Mucosa of gallbladder (tissue), 1 donor: ENCODE measurements at places on chromosomes 13 and 19.

DNA sequence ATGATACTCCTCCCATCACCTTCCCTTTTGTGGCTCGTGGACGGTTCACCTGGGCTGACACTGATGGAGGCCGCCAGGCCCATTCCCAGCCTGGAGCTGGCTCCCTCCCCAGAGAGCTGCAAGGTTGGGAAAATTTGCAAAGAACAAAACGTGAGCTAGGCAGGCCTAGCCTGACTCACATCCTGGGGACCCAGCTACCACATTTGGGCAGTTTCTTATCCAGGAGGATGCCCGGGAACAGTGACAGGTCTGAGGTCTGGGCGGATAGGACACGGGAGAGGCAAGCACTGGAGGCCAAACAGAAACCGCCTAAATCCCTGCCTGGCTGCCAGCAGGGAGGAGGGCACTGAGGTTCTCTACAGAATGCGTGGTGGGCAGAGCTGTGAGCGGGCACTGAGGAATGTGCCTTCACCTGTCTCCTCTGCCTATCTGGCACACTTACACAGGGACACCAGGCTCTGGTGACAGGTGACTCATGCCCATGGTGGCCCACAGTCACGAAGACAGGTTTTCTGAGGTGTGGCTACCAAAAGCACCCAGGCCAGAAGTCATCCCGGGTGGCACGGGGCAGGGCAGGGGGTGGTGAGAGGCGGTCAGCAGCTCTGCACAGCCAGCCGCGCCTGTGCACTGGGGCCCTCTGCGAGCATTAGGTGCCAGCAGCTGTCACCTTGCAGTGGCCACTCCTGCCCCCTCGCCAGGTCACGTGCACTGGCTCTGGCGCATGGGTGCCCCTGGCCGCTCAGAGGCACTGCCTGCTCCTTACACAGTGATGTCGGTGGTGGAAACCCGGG is 23.2 kb downstream of the SH3GL1 start:
- DNase-seq: peak; percentile 45

GRCh38 chr13:41061914-41062837 is 867 bp downstream of the WBP4 start:
- DNase-seq: no peak

DNA sequence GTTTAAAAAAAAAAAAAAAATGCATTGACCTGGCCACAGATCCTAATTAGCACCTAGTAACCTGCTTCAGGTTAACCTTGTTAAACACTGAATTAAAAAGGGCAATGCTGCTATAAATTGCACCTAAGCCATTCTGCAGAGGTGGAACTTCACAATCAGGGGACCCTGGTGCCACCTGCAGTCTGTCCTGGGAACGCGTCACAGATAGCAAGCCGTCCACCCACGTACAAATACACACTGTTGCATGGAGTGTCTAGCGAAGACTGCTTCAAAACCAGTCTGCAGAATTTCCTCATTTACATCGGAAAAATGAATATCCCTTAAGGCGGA is 169.3 kb downstream of the COL4A1 start:
- peak; percentile 40 for DNase-seq

- DNase-seq: no peak
Observed at GRCh38 chr13:114311908-114312307, 2.4 kb upstream of the CHAMP1 start.

DNA sequence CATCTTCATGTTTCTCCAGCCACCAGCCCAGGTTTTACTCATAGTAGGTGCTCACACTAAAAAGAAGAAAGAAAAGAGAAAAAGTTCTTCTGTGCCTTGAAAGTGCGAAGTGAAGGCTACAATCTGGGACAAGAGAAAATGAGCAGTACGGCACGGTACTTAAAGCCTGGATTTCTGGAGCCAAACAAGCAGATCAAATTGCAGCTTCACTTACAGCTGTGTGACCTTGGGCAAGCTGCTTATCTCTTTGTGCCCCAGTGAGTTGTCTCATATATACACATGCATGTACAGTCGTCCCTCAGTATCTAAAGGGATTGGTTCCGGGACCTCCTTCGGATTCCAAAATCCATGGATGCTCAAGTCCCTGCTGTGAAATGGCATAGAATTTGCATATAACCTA is 41.8 kb downstream of the GSX1 start:
- DNase-seq: no peak

DNA sequence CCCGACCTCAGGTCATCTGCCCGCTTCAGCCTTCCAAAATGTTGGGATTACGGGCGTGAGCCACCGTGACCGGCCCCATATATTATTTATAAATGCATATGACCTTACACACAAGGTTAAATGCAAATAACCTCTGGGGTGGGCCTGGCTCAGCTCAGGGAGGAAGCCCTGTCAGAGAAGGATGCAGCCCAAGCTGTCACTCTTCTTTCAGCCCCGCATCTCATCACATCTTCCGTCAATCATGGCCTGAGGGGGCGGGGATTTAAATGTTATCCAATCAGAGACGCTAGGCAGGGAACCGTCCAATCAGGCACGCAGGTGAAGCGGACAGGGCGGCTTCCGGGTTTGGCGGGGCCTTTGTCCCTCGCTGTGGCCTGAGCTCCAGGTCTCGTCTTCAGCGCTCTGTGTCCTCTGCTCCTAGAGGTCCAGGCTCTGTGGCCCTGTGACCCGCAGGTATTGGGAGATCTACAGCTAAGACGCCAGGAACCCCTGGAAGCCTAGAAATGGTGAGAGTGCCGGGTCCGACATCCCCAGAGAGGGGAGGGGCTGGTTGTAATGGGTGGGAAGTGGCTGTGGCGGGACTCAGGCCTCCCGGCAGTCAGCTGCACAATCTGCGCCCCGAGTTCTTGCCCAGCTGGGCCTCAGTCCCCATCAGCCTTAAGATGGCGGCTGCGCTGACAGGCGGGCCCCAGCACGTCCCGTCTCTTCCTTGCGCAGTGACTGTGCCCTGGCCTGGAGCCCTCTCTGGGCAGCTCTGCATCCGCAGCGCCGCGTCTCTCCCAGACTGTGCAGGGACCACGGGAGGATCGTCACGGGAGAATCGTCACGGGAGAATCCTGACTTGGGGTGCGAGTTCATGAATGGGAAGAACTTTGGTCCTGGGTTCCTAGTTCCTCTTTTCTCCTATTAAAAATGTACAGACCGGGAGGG is at the start of gene ZNF430:
Gene ZNF430, plus strand, starts transcription at position 360 of the 930 bp plus-strand sequence. Its CDS starts 144 bp downstream, at position 504.
- DNase-seq: peak; percentile 96

DNA sequence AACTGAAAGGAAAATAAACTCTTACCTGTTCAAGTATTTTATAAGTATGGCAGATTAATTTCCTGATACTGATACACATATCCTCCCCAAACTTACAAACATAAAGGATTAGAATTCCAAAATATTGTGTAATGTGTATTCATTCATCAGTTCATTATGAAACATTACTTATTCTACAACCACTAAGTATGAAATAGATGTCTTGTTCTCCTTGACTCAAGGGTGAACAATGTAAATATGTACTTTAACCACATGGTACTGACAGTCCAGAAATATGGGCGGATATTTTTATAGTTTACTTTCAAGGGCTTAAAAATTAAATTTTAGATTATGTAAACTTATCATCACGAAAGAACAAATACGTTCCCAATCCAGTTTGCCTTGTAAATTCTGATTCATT is 334.0 kb downstream of the LIG4 start:
- no peak for DNase-seq

DNA sequence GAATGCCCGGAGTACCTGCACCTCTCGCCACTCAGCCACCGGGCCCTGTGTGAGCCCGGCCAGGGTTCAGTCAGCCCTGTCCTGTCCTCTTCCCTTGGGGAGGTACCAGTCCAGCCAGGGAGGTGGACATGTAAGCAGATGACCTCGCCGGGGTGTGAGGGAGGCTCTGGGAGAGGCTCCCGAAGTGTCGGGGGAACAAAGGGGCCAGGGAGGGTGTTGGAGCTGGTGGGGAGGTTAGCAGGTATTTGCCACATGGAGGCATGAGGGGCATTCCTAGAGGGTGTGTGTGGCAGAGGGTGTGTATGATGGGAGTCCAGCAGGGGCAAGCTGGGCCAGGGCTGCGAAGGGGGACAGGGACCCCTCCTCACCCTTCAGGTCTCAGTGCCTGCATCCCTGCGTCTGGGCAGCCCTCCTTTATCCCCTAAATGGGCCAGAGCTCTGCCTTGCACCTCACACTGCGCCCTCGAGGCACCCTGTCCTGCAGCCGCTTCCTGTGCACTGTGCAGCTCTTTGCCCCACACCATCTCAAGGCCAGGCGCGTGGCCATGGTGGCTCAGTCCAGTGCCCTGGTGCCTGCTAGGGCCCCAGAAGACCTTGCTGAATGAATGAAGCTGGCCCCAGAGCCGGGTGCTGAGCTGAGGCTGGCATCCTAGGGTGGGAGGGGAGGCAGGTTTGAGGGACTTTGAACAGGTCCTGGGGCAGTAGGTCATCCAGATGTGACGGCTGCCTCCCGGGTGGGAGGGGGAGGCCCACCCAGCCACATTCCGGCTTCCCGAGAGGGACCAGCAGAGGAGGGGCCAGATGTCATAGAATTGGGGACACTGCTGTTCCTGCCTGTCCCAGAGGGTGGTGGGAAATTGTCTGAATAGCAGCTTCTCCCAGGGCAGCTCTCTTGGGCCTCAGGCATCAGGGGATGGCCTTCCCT is 3.1 kb downstream of the DDA1 start:
- no peak for DNase-seq

- no peak for DNase-seq
Observed at GRCh38 chr19:16649734-16650133, 10.2 kb downstream of the SMIM7 start.

DNA sequence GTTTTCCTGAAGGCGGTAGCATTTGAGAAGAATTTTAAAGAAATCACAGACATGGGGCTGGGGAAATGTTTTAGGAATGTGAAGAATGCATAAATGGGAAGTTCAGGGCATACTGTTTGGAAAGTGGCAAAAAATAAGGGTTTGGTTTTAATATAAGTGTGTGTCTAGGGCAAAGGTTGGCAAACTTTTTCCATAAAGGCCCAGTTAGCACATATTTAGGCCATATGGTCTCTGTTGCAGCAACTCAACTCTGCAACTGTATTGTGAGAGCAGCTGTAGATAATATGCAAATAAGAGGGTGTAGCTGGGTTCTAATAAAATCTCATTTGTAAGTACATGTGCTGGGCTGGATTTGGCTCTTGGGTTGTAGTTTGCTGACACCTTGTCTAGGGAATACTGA is 521.9 kb downstream of the DIAPH3 start:
- DNase-seq: no peak

GRCh38 chr13:30257468-30258099 is 49.8 kb downstream of the KATNAL1 start:
- no peak for DNase-seq

DNA sequence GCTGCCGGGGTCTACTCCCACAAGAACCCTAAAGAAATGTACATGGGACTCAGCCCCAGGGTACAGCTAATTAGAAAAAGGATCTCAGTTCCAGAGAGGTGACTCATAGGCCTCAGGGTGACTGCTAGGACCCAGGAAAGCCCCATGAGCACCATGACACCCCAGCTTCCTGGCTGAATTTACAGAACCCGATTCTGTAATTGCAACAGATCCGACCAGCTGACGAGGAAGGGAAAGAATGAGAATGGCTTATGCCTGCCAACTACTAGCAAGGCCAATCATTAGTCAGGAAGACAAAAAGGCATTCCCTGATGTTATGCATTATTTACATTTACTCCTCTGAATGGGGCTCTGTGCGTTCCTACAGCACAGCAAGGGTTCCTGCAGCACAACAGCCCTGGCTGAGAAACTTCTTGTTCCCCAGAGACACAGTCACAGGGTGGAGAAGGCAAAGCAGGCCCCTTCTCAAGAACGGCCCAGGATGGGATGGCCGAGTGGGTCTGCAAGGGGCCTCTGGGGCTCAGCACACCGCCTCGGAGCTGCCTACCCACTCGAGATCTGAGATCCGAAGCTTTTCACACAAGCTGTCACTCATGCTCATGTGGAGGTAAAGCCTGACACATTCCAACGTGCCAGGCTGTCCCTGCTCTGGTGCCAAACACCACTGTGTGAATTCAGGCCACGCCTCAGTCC is 27.2 kb downstream of the PBX4 start:
- DNase-seq: peak; percentile 65

DNA sequence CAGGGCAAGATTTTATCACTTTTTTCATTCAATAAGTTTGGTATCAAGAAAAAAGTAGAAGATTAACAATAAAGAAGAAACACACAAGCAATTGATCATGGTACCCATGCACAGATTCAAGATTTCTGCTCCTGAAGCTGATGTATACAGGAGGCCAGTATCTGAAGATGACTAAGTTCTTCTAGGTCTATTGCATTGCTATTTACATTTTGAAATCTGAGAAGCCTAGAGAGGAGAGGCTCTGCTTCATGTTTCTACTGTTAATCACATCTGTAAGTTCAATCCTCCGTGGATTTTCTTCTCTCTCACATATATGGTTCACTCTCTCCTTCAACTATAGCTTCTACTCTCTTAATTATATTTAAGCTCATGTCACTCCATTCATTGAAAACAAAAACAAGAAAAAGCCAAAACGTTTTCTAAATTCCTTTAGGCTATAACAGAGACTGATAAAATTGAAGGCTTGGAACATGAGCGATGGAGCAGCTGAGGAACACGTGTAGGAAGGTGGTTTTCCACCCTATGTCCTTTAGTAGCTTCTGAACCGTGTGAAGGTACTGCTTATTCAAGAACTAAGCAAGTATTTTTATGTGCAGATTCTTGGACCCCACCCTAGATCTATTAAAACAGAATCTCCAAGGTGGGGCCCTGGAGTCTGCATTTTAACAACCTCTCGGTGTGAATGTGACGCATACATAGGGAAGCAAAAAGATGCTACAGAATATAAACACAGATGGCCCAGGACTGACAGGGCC is 198.2 kb downstream of the EFNB2 start:
- DNase-seq: no peak

DNA sequence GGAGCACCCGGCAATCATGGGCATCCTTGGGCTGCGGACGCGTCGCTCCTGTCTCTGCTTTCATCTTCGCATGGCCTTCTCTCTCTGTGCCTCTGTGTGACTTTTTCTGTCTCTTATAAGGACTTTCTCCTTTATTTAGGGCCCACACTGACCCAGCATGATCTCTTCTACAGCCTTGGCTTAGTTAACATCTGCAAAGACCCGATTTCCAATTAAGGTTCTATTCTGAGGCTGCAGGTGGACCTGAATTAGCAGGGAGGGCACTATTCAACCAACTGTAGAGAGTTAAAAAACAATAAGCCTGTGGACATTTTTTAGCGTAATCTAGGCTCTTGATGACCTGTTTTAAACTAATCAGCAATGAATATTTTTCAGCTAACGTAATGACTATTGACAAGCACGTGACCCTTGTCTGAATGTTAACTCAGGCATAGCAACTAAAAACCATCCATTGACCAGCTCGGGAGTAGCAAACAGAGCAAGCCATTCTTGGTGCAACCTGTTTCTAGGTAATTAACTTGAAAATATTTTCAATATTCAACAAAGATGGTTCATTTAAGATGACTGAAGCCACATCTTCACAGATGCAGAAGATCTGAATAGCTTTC is 15.2 kb downstream of the F10 start:
- DNase-seq: no peak

DNA sequence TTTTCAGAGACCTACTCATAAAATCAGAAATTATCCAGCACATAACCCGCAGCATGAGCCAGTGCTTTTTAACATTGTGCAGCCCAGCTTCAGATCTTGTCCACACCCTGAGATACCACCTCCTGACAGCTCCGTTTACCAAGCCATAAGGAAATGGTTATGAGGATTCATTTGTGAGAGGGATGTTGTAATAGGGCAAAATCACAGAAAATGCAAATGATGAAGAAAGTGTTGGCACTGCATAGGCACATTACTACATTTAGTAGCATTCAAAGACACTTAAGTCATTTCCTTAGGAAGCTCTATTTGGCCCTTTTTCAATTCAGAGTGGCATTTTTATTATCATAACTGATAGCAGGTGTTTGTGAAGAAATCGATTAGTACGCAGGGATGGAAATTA is 277.5 kb downstream of the DNAJC15 start:
- no peak for DNase-seq

- no peak for DNase-seq
Observed at GRCh38 chr13:37011002-37011401, 10.4 kb downstream of the EXOSC8 start.

GRCh38 chr19:56660381-56661107 is 11.0 kb downstream of the ZNF835 start:
- no peak for DNase-seq
